ENCODE measurements at places on chromosomes 3 and 15.
A peak's percentile ranks its signal among the peaks of the same experiment; 100 is the strongest.

- DNase-seq: no peak
Measured at GRCh38 chr3:152243301-152243711, 25.4 kb upstream of the MBNL1 start.

DNA sequence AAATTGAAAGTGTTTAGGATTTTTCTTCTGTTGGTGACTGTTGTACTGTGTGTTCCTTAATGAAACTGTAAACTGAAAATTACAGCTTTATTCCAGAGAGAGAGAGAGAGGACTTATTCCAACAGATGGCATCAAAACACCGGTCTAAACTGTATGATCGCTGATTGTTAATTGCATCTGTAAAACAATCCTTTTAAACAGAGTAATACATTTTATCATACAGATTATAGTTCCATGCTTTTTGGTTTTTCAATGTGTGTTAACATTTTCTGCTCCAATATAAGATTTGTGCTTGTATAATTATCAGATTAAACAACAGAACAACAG lies 289.7 kb upstream of the DNAJC19 start:
- no peak for DNase-seq

DNA sequence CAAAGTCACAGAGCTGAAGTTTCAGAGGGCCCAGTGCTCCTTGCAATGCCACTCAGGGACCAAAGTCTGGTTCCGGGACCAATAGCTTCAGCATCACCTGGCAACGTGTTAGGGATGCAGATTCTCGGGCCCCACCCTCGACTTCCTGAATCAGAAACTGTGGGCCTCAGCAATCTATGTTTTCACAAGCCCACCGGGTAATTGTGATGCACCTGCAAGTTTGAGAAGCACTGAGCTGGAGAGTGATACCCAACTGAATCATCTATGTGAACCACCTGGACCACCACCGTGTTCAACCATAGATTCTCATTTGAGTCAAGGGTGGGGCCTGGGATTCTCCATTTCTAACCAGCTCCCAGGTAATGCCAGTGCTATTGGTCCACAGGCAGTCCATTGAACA lies 55.7 kb downstream of the CORO2B start:
- DNase-seq: no peak

- DNase-seq: no peak
Measured at GRCh38 chr15:70614221-70614620, 149.1 kb downstream of the UACA start.

- no peak for DNase-seq
Measured at GRCh38 chr3:119647171-119647570, 13.2 kb downstream of the POPDC2 start.

DNA sequence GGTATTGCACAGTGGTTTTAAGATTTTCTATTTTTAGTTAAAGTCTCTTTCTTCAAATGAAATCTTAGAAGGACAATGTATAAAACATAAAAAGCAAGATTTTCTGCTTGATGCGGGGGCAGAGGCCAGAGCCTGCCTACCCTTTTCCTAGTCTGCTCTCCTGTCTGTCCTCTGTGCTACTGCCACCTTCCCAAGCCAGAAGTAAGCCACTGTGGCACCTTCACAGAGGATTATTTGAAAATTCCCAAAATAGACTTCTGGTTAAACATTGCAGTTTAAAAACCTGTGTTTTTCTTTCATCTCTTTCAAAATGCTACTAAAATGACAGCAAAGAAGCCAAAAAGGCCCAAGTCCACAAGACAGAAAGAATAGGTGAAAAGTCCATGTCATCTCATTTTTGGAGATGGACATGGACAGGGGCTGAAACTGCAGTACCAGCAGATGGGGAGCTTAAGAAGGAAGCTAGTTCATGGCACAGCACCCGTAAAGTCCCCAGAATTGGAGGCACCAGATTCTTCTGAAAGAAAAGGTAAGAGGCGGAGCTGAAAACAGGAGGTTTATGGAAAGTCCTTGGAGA lies 37.0 kb downstream of the PAQR9 start:
- no peak for DNase-seq

DNA sequence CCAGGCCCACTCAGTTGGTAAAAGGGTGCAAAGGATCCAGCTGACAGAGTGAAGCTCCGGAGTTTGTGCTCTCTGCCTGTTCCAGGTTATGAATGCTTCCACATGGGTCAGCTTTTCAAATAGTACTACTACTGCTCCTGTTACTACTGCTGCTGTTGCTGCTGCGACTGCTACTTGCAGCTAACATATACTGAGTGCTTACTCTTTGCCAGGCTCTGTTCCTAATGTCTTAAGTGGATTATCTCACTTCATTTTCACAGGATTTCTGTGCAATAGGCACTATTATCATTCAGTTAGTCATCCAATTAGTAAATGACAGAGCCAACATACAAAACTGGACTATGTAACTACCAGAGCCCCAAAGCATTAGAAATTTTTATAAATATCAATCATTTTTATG lies 106.5 kb downstream of the IQCH start:
- DNase-seq: no peak

- DNase-seq: peak; percentile 28
Measured at GRCh38 chr3:50550079-50550736, 17.3 kb downstream of the C3orf18 start.

DNA sequence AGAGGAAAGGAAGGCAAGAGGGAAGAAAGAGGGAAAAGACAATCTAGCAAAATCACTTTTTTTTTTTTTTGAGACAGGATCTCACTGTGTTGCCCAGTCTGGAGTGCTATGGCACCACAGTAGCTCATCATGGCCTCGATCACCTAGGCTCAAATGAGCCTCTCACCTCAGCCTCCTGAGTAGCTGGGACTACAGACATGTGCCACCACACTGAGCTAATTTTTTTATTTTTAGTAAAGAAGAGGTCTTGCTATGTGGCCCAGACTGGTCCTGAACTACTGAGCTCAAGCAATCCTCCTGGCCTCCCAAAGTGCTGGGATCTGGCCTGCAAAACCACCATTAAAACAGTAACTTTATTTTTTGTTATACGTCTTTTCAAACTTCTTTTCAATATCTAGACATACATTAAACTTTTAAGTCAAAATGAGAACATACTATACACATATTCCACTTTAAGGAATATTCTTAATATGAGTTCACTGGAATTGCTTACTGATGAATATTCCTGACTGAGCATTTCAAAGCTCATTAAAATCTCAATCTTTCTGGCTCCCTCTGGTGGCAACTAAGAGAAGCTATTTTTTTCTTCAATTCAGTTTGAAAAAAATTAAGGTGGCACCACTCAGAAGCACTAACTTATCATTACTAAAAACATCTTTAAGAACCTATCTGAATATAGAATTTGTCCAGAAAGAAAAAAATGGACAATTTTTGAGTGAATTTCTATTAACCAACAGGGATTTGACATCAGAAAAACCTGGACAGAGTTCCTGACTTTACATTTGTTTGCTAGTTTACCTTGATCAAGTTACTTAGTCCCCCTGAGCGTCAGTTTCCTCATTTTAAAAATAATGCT lies 40.9 kb downstream of the UACA start:
- DNase-seq: peak; percentile 67
